ENCODE measurements at places on chromosomes 1 and 21.

- DNase-seq: no peak
Measured at GRCh38 chr1:234149217-234149616, 224.0 kb upstream of the COA6 start.

DNA sequence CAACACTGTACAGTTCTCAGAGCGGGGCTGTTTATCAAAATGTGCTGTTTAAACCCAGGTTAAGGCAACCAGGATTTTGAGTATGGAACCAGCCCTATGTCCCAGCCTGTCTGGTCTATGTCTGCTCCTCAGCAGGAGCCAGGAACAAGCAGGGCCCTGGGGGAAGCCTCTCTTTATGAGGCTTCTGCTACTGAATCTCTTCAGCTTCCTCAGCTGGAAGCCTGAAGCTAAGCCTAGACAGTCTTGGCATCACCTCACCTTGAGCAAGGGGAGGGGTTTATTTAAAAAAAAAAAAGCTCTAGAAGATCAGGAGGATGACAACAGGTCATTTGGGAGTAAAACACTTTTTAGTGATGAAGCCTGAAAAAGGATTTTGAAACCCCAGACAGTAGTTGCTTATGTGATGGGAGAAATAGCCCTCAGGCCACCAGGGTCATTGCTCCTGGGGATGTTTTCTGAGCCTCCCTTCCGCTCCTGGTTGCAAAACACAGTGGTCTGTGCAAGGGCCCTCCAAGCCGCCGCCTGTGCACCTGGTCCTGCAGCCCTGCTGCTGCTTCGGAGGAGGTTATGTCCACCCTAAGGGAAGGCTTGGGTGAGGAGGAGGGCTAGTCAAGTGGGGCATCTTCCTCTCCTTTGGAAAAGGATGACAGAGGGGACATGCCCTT, 21.8 kb upstream of the GRHL3 start:
- no peak for DNase-seq

DNA sequence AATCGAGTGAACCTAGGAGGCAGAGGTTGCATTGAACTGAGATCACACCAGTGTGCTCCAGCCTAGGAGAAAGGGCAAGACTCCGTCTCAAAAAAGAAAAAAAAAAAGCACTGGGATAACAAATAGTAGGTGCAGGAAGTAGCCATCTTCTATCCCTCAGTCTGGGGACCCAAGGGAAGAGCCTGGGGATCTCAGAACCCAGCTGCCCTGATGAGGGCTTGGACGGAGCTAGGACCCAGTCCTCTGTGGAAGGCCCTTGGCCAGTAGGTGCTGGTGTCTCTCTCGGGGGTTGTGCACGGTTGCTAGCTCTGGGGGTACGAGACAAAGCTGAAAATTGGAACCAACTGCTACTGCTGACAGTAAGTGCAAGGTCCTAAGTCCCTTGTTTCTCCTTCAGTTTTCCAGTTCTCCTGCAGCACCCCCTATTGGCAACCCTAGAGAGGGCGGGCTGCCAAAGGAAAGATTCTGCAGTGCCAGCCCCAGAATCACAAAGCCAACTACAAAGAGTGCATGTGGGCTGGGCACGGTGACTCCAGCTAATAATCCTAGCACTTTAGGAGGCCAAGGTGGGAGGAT, 57.6 kb upstream of the KIF1B start:
- no peak for DNase-seq

DNA sequence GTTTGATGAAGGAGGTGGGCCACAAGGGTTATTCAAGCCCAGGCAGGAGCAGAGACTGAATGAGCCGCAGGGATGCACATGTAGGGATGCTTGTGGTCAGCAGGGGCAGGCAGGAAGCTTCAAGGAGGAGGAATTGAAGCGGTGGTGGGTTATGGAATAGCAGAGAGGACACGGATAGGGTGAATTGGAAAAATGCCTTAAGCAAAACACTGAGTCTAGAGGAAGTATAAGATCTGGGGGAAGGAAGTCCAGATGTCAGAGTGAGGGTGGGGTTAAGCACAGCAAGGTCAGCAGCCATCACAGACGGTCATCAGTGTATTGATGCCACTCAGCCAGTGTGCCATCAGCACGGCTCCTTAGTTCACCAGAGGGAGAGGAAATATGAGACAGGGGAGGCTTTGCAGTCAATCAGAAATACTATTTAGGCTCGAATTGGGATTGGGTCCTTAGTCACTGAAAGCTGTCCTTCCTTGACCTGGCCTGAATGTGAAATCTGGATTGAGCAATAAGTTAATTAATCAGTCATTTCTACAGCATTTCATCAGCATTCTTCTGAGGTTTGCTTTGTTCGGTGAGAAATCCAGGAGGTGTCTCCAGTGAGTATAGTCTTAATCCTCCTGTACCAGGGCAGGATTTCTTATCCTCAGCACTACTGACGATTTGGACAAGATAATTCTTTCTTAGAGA, 6.0 kb upstream of the LCE1F start:
- DNase-seq: no peak

GRCh38 chr21:46063227-46063626, 34.7 kb upstream of the COL6A2 start:
- no peak for DNase-seq

Measured in non-pigmented ciliary epithelial cell (primary cell).